Transverse colon (tissue), 4 donors: ENCODE measurements at places on chromosomes 1 and 21.
A peak's percentile ranks its signal among the peaks of the same experiment; 100 is the strongest.

- no peak for DNase-seq
Observed at GRCh38 chr21:39688010-39688409, 57.0 kb upstream of the IGSF5 start.

GRCh38 chr1:8116894-8117264 lies 90.8 kb upstream of the ERRFI1 start:
- peak; percentile 39 for DNase-seq

DNA sequence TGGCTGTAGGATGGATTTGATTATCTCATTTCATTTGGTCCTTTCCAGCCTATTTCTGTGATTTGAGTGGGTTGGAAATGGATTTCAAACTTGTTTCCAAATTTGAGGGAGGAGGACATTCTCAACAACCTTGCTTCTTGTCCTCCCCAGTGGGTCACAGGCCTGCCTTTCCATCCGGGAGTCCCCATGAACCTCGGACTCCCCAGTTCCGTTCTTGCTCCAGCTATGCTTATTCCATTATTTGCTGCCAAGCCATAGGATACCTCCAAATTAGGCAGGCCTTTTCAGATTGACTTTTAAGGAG lies 97.8 kb downstream of the DUSP10 start:
- DNase-seq: no peak

- no peak for DNase-seq
Observed at GRCh38 chr1:232192781-232193450, 437.0 kb downstream of the SIPA1L2 start.

GRCh38 chr1:9486466-9487140 lies 52.7 kb upstream of the SLC25A33 start:
- DNase-seq: no peak

DNA sequence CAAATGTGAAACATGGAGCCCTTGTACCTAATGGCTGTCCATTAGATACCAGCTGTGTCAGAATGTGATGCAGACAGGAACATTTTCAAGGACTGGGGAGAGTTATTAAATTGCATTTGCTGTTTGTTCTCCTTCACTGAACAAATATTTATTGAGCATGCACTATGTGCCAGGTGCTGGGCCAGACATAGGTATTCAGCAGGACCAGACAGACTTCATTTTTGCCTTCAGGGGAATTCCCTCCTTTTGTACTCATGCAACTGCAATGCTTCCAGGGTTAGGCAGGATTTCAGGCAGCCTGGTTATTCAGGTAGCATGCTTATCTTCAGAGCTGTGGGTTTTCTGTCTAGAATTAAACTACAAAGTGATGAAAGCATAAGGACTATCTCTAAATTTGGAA lies 64.2 kb upstream of the SMYD2 start:
- no peak for DNase-seq

DNA sequence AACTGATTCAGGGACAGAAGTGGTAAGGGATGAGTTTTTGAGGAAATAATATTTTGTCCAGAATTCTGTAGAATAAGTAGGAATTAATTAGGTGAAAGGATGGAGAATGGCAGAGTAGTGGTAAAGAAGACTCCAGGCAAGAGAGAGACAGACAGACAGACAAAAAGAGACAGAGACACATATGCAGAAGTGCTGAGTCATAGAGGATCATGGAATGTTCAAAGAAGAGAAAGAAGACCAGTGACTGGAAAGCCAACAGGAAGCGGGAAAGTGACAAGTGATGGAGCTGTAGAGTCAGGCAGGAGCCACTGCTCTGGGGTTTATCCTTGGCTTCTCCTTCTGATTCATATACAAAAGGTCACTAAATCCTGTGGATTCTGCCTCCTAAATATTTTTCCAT lies 85.9 kb downstream of the UROD start:
- no peak for DNase-seq

DNA sequence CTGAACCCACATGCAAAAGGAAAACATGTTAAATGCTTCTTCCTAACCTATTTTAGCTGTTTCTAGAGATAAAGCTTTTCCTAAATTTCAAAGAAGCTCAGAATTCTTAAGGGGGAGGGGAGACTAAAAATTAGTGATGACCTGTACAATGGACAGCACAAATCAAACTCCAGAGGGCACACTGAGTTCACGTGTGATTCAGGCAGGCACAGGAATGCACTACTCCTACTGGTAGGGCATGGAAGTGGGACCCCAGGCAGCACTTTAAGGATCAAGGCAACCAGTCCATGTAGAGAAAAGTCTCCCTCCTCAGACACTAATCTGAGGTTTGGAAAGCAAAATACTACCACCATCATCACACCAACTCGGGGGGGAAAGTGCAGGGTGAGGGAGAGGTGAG lies 31.3 kb upstream of the CLCA4 start:
- peak; percentile 27 for DNase-seq

- no peak for DNase-seq
Observed at GRCh38 chr1:228376262-228376628, 30.4 kb downstream of the TRIM11 start.

GRCh38 chr1:19757641-19758040 lies 42.1 kb downstream of the TMCO4 start:
- no peak for DNase-seq

DNA sequence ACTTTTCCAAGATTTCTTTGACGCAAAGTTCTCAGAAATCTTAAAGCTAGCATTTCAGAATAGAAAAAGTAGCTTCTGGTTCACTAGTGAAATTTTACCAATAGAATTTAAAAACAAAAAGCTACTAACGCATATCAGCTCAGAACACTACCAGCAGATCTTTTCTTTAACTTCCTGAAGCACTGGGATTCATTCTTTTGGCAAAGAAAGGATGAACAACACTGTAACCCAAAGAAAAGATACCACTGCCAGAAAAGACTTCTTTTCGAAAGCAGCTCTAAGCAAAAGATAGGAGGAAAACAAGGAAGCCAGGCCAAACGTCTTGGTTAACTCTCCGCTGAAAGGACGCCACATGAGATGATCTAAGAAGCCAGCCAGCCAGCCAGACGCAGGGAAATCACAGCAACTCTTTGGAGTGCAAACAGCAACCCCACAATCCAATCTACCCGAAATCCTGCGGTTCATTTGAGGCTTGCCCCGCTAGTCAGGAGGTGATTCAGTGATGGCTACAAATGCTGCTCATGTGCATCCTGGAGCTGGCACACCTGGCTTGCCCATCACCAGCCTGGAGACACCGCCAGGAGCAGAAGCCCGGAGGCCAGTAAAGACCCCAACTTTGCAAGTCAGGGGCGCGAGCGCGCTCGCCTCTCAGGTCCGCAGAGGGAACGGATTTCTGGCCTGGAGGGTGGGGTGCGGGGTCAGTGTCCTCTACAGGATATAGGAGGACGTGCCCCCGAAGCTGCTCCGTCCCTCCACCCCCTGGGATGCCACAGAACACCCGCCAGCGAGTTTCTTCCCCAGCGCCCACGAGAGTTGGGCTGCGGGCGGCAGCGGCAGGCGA lies 812 bp downstream of the NBPF1 start:
- DNase-seq: peak; percentile 75

DNA sequence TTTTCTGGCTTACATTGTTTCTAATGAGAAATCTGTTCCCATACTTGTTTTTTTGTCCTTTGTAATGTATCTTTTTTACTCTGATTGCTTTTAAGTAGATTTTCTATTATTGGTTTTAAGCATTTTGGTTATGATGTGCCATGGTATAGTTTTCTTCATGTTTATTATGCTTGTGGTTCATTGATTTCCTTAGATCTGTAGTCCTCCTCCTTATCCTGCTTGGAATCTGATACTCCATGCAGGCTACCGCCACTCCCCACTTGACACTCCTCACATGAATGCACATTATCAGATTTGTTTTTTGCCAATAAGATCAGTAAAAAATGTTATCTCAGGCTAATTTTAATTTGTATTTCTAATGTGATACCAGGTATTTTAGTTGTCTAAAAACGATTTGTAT lies 20.8 kb downstream of the UROD start:
- DNase-seq: no peak

DNA sequence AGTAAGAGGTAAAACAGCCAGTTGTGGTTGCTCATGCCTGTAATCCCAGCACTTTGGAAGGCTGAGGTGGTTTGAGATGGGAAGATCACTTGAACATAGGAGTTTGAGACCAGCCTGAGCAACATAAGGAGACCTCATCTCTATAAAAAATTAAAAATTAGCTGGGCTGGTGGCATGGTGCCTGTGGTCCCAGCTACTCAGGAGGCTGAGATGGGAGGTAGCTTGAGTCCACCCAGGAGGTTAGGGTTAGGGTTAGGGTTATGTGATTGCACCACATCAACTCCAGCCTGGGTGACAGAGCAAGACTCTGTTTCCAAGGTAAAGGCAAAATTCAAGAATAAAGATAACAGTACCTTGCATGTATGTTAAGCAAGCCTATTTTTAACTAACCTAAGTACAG lies 3.5 kb downstream of the SAMSN1 start:
- DNase-seq: no peak

DNA sequence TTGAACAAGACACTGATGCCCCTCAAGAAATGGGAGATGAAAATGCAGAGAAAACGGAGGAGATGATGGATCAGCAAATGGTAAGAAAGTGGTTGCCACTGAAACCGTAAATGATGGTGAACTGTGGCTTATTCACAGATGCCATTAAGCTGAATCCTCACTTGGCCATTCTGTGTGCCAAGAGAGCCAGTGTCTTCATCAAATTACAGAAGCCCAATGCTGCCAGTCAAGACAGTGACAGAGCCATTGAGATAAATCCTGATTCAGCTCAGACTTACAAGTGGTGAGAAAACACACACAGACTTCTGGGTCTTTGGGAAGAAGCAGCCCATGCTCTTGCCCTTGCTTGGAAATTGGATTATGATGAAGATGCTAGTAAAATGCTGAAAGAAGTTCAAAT lies 52.5 kb downstream of the NBPF6 start:
- no peak for DNase-seq

- DNase-seq: no peak
Observed at GRCh38 chr1:213419401-213420030, 368.5 kb downstream of the RPS6KC1 start.

GRCh38 chr1:58874757-58875755 lies 91.2 kb upstream of the JUN start:
- DNase-seq: no peak

GRCh38 chr1:228291906-228292608 lies 84.2 kb downstream of the OBSCN start:
- no peak for DNase-seq

DNA sequence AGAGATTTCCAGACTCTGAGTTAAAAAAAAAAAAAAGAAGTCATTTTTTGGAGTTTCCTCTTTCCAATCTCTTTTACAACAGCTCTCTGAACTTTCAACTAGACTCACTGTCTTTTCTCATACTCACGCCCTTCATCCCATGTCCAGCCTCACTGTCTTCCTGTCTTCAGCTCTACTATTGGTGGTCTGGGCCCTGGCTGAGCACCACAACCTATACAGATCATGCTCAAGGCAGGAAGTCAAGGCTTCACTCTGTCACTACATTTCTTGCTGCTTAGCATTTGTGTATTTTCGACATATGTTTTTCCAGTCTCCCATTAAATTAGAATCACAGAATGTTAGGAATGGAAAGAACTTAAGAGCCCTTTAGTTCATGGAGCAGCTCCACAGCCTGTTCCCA lies 106.4 kb upstream of the PPP2R5A start:
- no peak for DNase-seq

- DNase-seq: no peak
Observed at GRCh38 chr1:2229911-2230731, 2.0 kb downstream of the SKI start.

- no peak for DNase-seq
Observed at GRCh38 chr21:33948951-33949444, 33.4 kb upstream of the ATP5PO start.

DNA sequence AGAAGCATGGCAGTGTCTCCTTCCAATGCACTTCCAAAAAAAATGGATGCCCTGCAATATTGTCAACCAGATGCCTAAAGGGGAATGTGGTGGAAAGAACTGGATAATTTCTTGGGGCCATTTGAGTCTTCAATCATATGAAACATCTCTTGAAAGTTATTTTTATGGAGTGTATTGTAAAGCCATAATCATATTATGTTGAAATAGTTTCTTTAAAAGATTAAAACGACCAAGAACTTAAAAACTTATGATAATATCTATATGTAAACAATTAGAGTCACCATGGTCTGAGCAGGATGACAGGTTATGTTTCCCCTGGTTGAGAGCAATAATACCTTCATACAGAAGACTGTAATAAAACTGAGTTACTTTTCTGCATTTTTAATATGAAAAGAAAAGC lies 457.2 kb downstream of the PCP4 start:
- no peak for DNase-seq

DNA sequence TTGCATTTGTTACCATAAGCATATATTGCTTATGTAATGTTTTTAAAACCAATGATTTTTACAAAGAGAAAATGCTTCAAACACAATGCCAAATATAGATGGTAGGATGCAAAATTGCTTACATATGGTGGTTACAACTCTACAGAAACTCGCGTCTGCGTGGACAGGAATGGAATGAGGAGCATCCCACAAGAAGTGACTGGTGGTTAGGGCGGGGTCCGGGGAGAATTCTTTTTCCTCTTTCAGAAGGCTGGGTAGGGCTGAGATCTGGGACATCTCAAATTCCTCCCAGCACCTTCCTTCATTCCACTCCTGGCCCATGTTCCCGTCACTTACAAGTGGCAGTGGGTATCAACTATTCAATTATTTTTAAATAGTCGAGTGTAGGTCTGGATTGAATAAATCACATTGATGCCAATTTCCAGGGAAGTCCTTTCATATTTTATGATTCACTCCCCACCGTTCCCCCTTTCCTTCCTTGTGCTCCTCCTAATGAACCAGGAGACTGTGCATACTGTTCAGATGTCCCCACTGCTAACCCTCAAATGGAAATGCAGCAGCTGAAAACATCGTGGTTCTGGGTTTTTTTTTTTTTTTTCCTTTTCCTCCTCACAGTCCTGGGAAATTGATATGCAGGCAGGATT lies 174.5 kb upstream of the POU3F1 start:
- no peak for DNase-seq

GRCh38 chr1:240128366-240128765 lies 36.7 kb downstream of the FMN2 start:
- no peak for DNase-seq

GRCh38 chr1:88052167-88052566 lies 631.9 kb upstream of the PKN2 start:
- DNase-seq: no peak

DNA sequence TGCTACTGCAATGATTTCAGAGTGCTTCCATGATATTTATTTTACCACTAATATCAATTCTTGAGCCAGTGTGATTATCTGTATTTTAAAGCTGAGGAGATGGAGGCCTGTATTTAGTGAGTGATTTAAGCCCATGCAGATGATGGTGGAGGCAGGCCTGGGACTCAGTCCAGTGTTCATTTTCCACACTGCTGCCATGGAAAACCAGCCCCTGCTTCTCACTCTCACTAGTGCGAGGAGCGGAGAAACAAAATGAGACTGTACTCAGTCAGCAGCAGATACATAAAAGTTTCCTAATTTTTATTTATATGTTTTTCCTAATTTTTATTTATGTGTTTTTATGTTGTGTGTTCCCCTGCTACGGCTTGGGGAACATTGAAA lies 32.8 kb downstream of the LRRC8B start:
- no peak for DNase-seq

- DNase-seq: no peak
Observed at GRCh38 chr1:192316942-192317450, at the start of gene RGS21. RGS21 (plus strand) TSS chr1:192316992; CDS start chr1:192343037, 26,045 bp downstream.

GRCh38 chr21:44853601-44854390 lies 19.7 kb downstream of the PTTG1IP start:
- peak; percentile 52 for DNase-seq
